ENCODE measurements at places on chromosomes 6 and 20.
A peak's percentile ranks its signal among the peaks of the same experiment; 100 is the strongest.

DNA sequence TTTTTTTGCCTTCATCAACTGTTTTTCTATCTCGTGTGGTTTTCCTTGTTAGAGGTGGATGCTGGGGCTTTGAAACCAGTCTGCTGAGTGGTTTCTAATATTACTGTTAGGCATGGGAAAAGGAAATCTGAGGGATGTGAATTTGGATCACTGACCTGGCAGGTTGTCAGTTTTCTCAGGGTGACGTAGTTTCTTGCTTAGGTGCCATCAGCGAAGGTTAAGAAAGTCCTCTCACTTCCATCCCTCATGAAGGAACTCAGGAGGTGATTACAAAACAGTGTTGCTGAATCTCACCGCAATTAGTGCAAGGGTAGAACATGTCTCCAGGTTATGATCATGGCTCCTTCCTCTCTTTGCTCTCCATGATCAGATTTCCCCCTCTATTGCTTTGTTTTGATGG, 135.9 kb downstream of the SOX4 start:
- DNase-seq, result no peak

DNA sequence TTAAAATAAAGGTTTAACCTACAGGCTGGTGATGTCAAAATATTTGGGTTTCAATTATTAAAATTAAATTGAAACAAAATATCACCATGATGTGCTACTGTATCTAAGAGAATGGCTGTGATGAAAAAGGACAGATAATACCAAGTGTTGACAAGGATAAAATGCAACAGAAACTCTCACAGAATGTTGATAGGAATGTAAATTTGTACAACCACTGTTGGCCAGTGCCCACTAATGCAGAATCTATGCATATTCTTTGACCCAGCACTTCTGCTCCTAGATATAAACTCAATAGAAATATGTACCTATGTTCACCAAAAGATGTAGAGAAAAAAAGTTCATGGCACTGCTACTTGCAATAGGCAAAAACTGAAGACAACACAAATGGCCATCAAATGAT, 41.1 kb upstream of the BTBD3 start:
- no peak for DNase-seq

DNA sequence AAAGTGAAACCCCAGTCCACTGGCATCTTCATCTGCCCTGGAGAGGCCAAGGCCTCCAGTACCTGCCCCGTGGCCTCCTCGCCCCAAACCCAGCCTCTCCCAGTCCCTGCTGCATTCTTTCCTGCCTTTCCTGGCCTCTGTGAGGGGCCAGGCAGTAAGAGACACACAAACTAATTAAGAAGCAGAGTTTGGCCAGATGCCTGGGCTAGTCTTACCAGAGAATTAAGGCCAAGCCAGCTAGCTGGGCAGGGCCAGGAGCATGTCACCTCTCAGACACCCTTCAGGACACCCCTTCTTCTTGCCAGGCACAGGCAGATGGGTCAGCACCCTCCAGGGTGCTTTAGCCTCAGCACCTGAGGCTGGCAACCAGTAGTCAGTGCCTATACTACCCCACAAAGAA, 2.4 kb downstream of the MDGA1 start:
- DNase-seq, result no peak

- DNase-seq, result no peak
Observed at GRCh38 chr6:140311146-140311545, 936.7 kb upstream of the CITED2 start.

DNA sequence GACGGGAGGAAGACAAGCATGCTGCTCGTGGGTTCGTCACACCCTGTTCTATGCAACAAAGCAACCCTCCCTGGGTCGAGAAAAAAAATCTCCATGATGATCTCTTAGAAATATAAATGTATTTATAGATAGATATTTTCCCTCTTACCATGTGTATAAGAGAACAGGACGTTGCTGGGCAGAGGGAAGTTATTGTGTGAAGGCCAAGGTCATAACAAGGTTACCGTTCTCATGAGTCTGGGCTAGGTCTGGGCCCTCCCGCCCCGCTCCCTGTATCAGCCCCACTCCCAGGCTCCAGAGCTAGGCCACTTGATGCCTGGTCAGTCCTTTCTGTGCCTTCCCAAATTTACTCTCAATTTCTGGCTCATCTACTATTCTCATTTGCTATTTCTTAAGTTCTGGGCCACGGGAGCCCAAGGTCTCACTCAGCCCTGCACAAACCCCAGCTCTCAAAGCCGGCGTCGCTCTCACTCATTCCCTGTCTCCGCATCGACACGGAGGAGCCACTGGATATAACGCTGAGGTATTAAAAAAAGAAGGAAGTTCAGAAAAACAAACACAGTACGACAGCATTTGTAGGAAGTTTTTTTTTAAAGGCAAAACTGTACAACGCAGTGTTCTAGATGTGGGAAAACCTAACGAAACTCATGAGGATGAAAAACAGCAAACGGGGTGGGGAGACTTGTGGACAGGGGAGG, 96.8 kb downstream of the PSMG4 start:
- peak; percentile 78 for DNase-seq

- peak; percentile 32 for DNase-seq
Observed at GRCh38 chr20:11274141-11274594, 600.4 kb upstream of the JAG1 start.

GRCh38 chr6:128632131-128632530, 111.7 kb upstream of the PTPRK start:
- DNase-seq, result no peak

GRCh38 chr20:49579874-49580812, 12.2 kb upstream of the PTGIS start:
- peak; percentile 19 for DNase-seq

GRCh38 chr6:103284835-103285234, 1574.9 kb downstream of the HACE1 start:
- DNase-seq, result no peak

GRCh38 chr6:44572346-44572745, 184.8 kb downstream of the CDC5L start:
- no peak for DNase-seq

- no peak for DNase-seq
Observed at GRCh38 chr6:73207221-73207837, 18.0 kb downstream of the KHDC1L start.
